ENCODE measurements at places on chromosomes 11 and 22.

GRCh38 chr11:14642873-14643696 is 519 bp upstream of the PDE3B start:
- DNase-seq, result no peak

DNA sequence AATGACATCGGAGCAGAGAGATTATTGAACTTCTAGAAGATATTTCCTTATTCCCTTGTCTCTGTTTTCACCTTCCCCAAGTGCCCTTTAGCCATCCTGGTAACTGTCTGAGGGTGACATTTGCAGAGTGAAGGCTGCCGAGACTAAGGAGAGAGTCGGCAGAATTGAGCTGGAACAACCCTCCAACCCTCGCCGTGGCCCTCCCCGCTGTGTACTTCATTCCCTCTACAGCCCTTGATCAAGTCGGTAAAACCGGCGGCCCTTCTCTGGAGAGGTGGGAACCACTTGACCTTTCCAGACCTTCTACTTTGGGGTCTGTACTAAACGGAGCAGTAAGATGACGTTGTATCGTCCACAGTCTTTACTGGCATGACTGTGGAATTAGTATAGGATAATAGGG is 26.1 kb downstream of the OR8B12 start:
- DNase-seq, result no peak

DNA sequence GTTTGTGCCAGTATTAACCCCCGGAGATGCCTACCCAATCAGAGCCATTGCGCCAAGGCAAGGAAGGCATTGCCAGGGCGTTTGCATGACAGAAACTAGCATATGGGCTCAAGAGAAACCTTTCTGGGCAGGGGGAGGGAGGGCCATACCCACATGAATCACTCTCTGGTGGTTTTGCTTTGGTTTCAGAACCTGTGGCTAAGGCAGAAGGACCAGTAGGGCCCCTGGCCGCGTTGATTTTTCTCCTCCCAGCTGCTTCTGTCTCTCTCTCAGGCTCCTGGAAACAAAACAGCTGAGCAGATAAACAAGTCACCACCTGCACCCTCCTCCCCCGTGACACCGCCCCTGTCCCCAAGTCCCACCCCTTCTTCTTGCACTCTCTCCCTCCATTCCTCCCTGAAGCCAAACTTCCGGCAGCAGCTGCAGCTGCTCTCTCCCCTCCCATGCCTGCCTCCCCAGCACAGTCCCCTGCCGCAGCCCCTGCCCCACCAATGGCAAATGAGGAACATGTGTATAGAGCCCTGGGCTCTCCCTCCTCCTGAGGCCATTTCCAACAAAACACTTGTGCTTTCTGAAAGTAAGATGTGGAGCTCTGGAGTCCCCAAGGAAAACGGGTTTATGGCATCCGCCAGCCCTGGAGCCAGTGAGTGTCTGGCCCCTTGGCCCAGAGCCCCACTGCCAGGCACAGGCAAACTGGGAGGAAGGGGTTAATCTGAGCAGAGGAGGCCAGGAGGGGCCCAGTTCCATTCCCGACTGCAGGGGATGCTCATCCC is 39.0 kb upstream of the ADA2 start:
- peak; percentile 66 for DNase-seq

DNA sequence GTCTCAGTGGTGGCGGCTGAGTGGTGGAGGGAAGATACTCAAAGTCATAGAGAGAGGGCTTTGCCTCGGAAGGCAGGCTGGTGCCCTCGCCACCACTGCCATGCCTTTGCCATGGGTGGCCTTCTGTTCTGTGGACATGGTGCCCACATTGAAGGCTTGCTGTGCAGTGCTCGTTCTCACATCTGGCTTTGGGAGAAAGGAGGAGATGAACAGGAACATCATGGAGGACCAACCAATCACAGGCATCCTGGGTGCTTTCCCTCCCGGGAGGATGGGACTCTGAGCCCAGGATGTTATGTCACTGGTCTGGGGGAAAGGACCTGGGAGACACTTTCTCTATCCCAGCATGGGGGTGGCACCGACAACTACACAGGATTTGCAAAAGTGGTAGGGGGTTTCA is 82.3 kb upstream of the NARS2 start:
- DNase-seq, result no peak

- DNase-seq, result no peak
These were observed 40.0 kb downstream of the CSF2RB start for GRCh38 chr22:36953239-36954080.

DNA sequence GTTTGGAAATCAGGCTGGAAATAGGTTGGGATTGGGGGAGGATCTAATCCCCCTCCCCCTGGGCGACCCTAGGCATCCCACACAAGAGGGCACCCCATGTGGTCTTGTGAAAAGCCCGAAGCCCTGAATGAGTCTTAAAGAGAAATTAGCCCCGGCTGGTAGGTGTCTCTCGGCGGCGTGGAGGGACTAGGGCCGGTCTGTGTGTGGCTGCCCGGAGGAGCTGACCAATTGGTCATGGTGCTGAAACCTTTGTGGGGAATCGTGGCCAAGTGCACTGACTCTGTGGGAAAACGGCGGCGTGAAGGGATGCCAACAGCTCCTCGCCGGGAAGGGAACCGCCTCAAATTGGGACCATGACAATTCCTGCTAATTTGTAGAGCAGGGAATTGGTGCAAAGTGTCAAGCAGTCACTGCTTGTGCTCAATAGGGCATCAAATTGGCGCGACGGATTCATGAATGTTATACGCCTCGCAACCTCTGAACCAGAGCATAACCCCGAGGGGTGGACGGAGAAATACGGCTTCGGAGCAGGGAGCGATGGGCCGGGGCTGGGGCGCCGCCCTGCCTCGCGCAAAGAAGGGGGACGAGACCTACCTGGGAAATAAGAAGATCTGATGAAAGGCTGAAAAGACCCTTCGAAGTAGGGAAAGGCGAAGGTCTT is 1.5 kb downstream of the DBX1 start:
- peak; percentile 76 for DNase-seq

- no peak for DNase-seq
These were observed 32.6 kb upstream of the PRAME start for GRCh38 chr22:22591348-22592299.

- peak; percentile 13 for DNase-seq
These were observed 16.3 kb downstream of the PARVA start for GRCh38 chr11:12393691-12394090.

All from trophoblast cell (in vitro differentiated cells and primary cell).